ENCODE measurements at places on chromosomes 5 and 9.

DNA sequence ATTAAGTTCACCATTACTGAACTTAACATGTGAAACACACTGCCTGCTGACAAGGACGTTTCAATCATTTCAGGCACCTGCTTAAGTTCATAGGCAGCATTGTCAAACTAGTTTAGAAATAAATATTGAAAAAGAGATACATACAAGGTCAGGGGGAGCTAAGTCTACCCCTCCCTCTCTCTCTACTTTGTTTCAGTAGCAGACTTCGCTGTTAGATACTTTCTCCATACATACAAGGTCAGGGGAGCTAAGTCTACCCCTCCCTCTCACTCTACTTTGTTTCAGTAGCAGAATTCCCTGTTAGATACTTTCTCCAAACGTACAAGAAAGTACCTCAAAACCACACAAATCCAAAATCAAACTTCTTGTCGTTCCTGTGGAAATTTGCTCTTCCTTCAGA is 387.4 kb upstream of the PDE4D start:
- DNase-seq = no peak

GRCh38 chr9:107933516-107933915 is 443.9 kb upstream of the KLF4 start:
- DNase-seq = no peak

GRCh38 chr5:142637871-142638270 is 48.0 kb downstream of the FGF1 start:
- DNase-seq = no peak

DNA sequence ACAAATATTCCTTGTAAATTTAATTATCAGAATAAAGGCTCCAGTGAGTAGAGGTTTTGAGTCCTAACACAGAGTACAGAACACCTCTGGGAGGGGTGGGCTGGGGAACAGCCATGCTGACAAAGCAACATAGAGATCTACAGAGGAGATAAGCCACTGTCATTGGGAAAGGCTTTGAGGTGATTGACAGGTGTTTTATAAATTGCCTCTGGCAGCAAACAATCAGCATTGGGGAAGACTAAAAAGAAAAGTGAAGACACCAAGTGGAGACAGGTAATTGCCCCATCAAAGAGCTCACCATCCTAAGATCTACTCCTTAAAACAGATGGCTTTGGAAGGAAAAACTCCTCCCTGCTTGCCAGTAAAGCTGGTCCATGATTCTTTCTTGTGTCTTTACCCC is 189.7 kb upstream of the TLE4 start:
- no peak for DNase-seq

DNA sequence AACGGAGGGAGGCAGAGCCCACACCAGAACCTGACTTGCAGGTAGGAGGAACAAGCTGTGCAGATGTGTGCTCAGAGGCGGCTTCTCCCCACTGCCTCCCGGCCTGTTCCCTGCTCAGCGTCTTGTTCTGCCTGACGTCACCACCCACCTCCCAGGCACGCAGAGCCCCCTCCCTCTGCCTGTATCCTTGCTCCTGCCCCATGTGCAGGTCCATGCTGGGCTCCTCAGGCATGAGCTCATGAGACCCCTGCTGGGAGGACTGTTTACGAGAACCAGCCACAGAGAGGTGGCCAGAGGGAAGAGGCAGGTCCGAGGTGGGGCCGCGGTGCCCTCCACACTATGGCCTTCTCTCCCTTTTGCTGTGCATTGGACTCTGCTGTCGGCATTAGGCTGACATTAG is 45.5 kb downstream of the SLC6A3 start:
- no peak for DNase-seq

GRCh38 chr5:173247510-173247909 is 12.5 kb upstream of the NKX2-5 start:
- DNase-seq = no peak

- DNase-seq = no peak
Observed at GRCh38 chr5:61538722-61539501, 206.9 kb downstream of the ZSWIM6 start.

- DNase-seq = peak; percentile 39
Observed at GRCh38 chr9:114733816-114734215, 51.8 kb upstream of the TEX48 start.

GRCh38 chr5:179387151-179388110 is 42.2 kb upstream of the ADAMTS2 start:
- DNase-seq = no peak

DNA sequence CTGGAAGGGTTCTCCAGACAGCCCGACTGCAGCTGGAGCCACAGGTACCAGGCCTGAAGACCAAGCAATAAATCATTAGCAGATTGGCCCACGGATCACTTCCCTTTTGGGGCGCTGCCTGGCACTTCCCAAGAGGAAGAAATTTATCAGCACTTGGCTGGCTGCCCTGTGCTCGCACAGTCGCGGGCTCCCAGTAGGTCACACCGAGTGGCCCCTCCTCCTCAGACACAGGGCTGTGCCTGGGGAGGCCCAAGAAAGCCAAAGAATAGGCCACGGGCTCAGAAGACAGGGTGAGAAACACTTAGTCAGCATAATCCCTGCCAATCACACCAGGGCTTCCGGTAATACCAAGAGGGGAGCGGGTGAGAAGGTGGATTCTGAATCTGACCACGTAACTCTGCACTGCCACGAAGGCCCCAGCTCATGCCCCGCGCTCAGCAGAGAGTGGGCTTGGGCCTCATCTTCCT is 115.7 kb upstream of the MSX2 start:
- peak; percentile 28 for DNase-seq

GRCh38 chr9:113568081-113568435 is 104.5 kb downstream of the RGS3 start:
- no peak for DNase-seq

DNA sequence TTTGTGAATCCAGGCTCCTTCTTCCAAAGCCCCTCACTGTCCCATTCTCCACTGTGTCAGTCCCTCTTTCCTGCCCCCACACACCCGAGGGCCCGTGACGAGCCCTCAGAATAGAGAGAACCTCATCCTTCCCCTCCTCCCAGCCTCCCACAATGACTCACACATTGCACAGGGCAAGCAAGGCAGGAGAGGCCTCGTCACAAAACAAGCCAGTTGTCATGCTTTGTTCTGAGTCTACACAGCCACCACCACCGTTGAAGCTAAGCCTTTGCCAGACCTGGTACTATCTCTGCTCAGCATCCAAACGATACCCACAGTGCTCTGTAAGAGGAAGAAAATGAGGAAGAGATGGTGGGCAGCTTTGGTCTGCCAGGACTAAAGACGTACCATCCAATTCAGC is 142.2 kb upstream of the ZNF366 start:
- DNase-seq = peak; percentile 32

- DNase-seq = no peak
Observed at GRCh38 chr5:7714697-7715096, 136.2 kb downstream of the CFAP90 start.

- DNase-seq = no peak
Observed at GRCh38 chr5:180069589-180070247, 1.8 kb downstream of the RNF130 start.

All from HTR-8/SVneo (cell line).